Progenitor cell of endocrine pancreas (in vitro differentiated cells): ENCODE measurements at places on chromosomes 7 and 10. TPM values are rescaled to one million over a fixed set of nuclear protein-coding genes. Genes with fewer than 3 reads are reported as not detected.

The PTPRZ1 gene
- total RNA-seq, result 0.74 and 1.6 TPM in 2 replicates

The ZNF503 gene
- 31.7 and 33.7 TPM in 2 replicates for total RNA-seq

- H3K4me1 ChIP-seq, result peaks cover 6% of the 10 kb centered on the region
- H3K36me3 ChIP-seq, result no peaks in the 10 kb centered on the region
- peaks cover 42% of the 10 kb centered on the region for H3K27me3 ChIP-seq
- no peak overlapping the region for H3K4me3 ChIP-seq
These were observed 321.7 kb downstream of the WDR37 start for GRCh38 chr10:1377740-1378397.

- H3K36me3 ChIP-seq, result no peaks in the 10 kb centered on the region
- peaks cover 6% of the 10 kb centered on the region for H3K4me1 ChIP-seq
- peak overlapping the region; percentile 91 for H3K27ac ChIP-seq
- peak; percentile 27 for DNase-seq
- peaks cover 30% of the 10 kb centered on the region for H3K27me3 ChIP-seq
These were observed 1.3 kb downstream of the NRCAM start for GRCh38 chr7:108454674-108455550.

DNA sequence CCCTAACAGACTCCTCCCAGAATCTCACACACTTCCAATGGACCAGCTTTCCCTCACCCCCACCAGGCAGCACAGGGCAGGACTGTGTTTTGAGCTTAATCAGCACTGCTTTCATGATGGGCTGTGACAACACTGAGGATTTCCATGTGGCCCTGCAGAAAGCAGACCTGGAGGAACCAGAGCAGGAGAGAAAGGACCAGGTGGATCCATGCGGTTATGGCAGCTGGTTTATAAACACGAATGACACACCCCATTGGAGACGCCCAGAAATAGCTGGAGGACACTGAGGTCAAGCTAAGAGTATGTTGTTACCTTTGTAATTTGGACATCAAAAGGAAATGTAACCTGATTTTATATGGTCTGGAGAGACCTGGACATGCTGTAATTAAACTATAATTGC lies 31.7 kb upstream of the HERPUD2 start:
- H3K36me3 ChIP-seq, result no peaks in the 10 kb centered on the region
- no peaks in the 10 kb centered on the region for H3K4me1 ChIP-seq
- H3K27me3 ChIP-seq, result no peaks in the 10 kb centered on the region
